CD4-positive, alpha-beta T cell (primary cell): ENCODE measurements at places on chromosomes 16 and 17. TPM values are rescaled to one million over a fixed set of nuclear protein-coding genes. Genes with fewer than 3 reads are reported as not detected.

CD79B gene
- 5.5 TPM for total RNA-seq

SLC16A11 gene
- 1.1 TPM for total RNA-seq

DNA sequence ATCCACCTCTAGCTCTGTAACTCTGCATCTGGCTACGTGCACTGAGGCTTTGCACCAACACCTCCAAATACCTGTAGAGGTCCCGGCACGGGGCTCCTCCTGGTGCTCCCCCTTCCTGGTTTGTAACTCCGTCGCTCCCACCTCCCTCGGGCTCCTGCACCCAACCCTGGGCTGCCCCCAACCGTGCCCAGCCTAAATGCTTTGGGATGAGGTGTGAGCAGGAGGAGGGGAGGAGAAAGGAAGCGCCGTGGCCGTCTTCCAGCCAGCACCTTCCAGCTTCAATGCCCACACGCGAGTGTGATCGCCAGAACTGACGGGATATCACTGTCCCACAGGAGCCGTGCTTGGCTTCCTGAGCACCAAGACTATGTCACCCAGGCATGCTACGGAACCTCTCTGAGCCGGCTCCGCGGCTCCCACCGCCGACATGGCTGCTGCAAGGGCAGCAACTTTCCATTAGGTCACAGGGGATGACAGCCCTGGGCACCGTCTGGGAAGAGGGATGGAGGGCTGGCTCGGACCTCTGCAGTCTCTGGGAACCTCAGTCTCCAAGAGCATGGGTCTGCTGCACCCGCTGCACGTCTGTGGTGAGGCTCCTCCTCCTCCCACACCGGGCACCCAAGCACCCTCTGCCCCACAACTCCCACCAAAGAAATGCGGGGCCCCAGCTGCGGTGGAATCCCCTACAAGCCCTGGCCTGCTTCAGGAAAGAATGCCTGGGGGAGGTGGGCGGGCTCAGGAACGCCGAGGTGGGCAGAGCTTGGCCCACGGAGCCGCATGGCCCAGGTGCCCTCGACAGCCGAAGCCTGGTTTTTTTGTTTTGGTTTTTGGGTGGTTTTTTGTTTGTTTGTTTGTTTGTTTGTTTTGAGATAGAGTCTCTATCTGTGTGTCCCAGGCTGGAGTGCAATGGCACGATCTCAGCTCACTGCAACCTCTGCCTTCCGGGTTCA is 6.4 kb upstream of the SLC38A10 start:
- H3K4me1 ChIP-seq = peaks cover 1% of the 10 kb centered on the region
- H3K4me3 ChIP-seq = no peak overlapping the region
- no peak for DNase-seq
- H3K27ac ChIP-seq = no peak overlapping the region

DNA sequence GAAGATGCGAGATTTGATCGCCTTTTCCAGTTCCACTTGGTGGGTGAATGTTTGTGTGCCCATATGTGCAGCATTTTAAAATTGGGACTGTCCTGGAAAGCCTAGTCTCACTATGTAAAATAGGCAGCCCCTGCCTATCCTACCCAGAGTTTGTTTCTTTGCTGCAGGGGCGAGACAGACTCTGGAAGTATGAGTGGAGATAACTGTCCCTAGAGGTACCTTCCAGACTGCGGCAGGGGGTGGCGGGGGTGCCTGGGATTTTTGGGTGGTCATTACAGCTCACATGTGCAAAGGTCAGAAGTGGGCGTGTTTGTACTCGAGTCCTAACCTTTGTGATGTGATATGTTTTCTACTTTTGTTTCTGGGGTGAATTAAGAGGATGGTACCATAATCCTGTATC is 36.6 kb downstream of the MPRIP start:
- H3K4me1 ChIP-seq = peaks cover 8% of the 10 kb centered on the region
- H3K27me3 ChIP-seq = no peaks in the 10 kb centered on the region
- H3K27ac ChIP-seq = no peak overlapping the region
- DNase-seq = no peak
- peaks cover 57% of the 10 kb centered on the region for H3K36me3 ChIP-seq
- no peak overlapping the region for H3K4me3 ChIP-seq

DNA sequence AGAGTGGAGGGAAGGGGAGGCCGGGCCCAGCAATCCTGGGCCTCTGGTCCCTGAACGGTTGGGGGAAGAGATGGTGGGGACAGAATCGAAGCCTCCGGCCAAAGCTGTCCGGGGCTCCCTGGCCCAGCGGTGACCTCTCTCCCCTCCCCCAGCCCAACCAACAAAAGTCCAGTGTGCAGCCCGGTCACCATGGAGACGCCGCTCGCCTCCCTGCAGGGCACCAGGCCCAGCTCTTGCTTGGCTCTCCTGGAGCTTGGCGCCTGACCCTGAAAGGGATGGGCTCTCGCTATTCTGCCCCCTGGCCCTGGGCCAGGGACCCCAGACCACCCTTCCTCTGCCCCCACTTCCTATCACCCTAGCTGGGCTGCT is 1.3 kb downstream of the METRN start:
- H3K4me1 ChIP-seq = peaks cover 44% of the 10 kb centered on the region
- no peak for DNase-seq
- H3K27me3 ChIP-seq = peaks cover 18% of the 10 kb centered on the region
- H3K27ac ChIP-seq = no peak overlapping the region
- H3K4me3 ChIP-seq = no peak overlapping the region

- H3K36me3 ChIP-seq = no peaks in the 10 kb centered on the region
- H3K4me1 ChIP-seq = peaks cover 31% of the 10 kb centered on the region
- H3K4me3 ChIP-seq = no peak overlapping the region
- H3K27me3 ChIP-seq = peaks cover 2% of the 10 kb centered on the region
- H3K27ac ChIP-seq = no peak overlapping the region
Observed at GRCh38 chr16:11203111-11203623, 52.8 kb downstream of the SOCS1 start.

DNA sequence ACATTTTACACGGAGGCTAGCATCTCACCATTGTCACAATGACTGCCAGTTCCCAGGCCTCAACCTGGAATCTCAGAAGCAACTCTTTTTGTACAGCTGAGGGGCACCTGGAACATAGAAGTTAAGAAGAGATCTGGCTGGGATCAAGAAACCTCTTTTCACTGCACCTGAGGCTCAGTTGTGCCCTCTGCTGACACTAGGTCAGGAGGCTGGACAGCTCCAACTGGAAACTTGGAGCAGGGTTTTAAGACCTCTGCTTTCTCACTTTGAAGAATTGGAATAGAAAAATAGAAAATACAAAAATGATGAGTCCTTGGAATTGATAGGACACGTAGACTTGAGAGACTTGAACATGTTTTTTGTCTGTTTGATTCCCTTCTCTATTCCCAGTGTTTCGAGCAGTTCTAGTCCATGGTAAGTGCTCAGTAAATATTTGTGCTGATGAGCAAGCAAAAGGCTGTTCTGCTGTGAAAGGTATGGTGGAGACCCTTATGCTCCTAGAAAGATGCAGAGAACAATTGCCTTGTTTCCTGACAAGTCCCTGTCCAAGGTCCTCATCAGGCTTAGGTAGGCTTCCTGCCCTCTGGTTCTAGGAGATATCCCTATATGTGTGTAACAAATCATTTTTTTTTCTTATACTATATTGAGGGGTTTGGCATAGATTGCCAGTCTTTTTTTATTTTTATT is 13.6 kb upstream of the PPM1D start:
- H3K4me3 ChIP-seq = no peak overlapping the region
- no peak overlapping the region for H3K27ac ChIP-seq
- H3K4me1 ChIP-seq = no peaks in the 10 kb centered on the region
- no peak for DNase-seq
- no peaks in the 10 kb centered on the region for H3K36me3 ChIP-seq

DNA sequence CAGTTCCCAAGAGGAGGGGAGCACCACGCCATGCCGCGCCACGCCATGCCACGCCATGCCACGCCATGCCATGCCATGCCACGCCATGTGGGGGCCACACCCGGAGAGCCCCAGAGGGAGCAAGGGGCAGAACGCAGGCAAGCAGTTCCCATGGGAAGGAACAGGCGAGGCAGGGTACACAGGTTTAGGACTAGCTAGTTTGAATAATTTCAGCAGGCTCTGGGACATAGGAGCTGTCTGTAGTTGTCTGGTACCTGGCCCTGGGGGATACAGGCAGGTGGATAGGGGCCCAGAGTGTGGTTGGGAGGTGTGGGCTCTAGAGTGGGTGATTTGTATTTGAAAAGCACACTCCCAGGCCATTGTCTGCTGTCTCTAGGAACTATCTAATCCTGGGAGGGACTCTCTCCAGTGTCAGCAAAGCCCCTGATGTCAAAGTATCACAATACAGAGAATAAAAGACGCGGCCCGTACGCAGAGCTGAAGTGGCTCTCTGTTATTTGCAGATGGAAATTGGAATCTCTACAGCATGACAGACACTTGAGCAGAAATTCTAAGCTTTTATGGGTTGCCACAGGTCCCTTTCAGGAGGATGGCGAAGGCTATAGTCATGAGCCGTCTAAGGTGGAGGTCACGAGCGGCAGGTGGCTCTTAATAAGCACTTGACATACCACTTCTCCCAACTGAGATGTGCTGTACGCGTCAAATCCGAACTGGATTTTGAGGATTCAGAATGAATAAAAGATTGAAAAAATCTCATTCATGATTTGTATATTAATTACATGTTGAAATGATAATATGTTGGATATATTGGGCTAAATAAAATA is 220.8 kb upstream of the TNRC6C start:
- no peaks in the 10 kb centered on the region for H3K36me3 ChIP-seq
- H3K27ac ChIP-seq = no peak overlapping the region
- peaks cover 7% of the 10 kb centered on the region for H3K27me3 ChIP-seq
- H3K4me1 ChIP-seq = no peaks in the 10 kb centered on the region
- no peak for DNase-seq
- H3K4me3 ChIP-seq = no peak overlapping the region

DNA sequence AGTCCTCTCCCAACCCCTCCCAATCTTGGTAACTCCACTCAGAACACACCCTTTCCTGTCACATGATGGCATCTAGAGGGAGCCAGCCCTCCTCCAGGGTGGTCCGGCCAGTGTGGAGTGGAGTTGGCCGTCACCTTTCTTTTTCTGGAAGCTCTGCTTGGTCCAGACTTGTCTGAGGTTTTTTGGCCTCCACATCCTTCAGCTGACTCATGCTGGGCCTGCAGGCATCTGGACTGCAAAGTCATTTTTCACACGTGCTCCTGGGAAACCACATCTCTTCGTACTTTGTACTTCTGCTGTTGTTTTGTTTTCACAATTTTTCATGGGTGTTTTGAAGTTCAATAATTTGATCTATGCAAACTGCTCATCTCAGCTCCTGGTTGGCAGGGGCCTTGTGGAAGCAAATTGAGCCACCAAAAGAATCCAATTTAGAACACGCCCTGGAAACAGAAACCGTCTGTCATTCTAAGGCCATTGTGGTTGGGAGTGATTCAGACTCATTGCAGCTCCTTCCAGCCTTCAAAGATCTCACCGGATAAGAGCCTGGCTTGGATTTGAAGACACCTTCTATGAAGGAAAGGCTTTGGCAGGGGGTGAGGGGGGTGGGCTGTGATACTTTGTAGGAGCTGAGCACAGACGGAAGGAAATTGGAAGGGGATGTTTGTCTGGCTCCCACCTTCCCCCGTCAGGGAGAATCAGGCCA is 42.4 kb upstream of the NF1 start:
- no peaks in the 10 kb centered on the region for H3K27me3 ChIP-seq
- peaks cover 10% of the 10 kb centered on the region for H3K4me1 ChIP-seq
- no peak overlapping the region for H3K27ac ChIP-seq

- H3K4me1 ChIP-seq = no peaks in the 10 kb centered on the region
- no peak for DNase-seq
- H3K4me3 ChIP-seq = no peak overlapping the region
- H3K36me3 ChIP-seq = no peaks in the 10 kb centered on the region
- no peak overlapping the region for H3K27ac ChIP-seq
Observed at GRCh38 chr17:61821655-61822054, 41.7 kb downstream of the BRIP1 start.

DNA sequence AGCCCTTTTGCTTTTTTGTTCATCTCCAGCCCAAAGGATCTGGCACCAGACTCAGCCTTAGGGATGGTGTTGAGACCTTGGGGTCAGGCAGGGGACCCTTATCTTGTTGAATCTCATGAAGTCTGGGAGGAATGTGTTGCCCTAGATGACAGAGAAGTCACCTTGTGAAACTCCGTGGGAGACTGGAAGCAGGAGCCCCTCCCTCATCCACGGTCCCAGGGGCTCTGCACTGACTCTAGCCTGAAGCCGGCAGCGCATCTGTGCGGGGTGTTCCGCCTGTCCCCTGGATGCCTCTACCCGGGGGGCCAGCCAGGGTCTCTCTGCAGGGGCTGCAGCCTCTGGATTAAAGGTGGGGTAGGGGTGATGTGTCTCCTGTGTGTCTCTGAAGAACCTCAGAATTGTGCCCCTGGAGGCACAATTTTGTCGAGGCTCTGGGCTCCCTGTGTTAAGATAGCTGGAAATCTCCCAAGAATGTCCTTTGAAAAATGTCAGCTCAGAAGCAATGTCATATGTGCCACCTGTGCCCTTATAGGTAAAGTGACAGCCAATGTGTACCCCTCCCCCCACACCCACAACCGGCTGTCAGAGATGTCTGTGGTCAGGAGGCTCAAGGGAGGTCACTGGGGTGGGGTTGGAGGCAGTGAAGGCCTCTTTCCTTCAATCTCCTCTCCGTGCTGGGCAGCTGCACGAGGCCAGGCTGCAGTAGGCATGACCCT is 32.1 kb upstream of the CDC42EP4 start:
- DNase-seq = no peak
- no peaks in the 10 kb centered on the region for H3K36me3 ChIP-seq
- H3K4me3 ChIP-seq = no peak overlapping the region
- H3K27me3 ChIP-seq = no peaks in the 10 kb centered on the region

GRCh38 chr17:17028059-17028877 is 14.0 kb upstream of the MPRIP start:
- no peak overlapping the region for H3K27ac ChIP-seq
- H3K36me3 ChIP-seq = no peaks in the 10 kb centered on the region
- H3K4me3 ChIP-seq = no peak overlapping the region
- no peak for DNase-seq
- H3K4me1 ChIP-seq = no peaks in the 10 kb centered on the region

- no peak for DNase-seq
- no peak overlapping the region for H3K27ac ChIP-seq
- peaks cover 4% of the 10 kb centered on the region for H3K36me3 ChIP-seq
- H3K27me3 ChIP-seq = no peaks in the 10 kb centered on the region
- H3K4me1 ChIP-seq = peaks cover 45% of the 10 kb centered on the region
Observed at GRCh38 chr17:80644536-80644935, 99.9 kb downstream of the RPTOR start.

DNA sequence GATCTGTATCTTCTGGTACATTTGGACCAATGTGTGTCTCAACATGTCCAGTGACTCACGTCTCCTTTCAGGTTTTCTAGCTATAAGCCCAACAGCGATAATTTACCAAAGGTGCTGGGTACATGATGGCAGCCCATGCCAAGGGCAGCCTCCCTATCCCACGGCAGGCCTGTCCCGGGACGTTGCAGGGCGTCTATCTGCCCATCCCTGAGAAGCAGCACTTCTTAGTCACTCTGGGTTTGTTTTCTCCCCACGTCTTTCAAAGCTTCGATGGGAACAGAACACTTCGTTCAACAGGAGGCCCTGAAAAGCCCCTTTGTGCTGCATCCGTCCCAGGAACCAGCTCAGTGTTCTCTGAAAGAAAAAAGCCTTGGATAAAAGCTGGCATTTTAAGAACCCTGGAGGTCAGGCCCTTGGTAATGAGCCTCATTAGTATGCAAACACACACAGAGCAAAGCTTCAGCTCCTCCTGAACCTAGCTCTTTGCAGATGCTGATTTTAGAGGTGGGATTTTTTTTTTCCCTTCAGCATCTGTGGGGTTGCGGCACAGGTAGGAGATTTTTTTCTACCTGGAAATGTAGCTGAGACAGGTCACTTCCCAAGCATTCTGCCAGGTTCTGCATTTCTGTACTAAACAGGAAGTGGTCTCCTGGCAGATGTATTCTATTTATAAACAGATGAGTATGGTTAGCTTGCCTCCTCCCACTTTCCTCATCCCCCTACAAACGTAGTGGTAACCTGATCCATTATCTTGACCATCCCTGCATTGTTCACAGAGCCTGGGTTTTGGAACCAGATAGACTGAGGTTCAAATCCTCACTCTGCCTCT is 17.5 kb upstream of the MT4 start:
- peaks cover 15% of the 10 kb centered on the region for H3K4me1 ChIP-seq
- no peak for DNase-seq
- no peak overlapping the region for H3K27ac ChIP-seq
- H3K4me3 ChIP-seq = no peak overlapping the region
